ENCODE measurements at places on chromosomes 16 and 17.

- DNase-seq, result no peak
Measured at GRCh38 chr16:50263940-50264929, 2.1 kb upstream of the ADCY7 start.

DNA sequence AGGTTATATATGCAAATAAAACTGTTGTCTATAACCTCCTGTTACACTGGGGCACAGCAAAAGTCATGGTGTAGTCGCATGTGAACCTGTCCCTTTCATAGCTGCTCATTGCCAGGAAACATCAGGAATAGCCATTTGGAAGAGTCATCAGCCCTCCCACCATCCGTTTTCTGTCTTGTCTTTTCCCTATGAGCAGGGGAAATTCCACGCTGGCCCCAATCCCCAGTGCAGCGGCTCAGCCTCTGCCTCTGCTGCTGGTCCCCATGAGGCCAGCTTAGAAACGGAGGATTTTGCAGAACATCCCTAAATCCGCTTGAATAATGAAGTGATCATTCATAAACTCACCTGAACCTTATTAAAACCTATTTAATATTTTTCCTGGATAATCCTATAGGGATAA is 10.5 kb downstream of the MAPT start:
- DNase-seq, result no peak

GRCh38 chr16:14539156-14539555 is 90.9 kb downstream of the PARN start:
- no peak for DNase-seq

DNA sequence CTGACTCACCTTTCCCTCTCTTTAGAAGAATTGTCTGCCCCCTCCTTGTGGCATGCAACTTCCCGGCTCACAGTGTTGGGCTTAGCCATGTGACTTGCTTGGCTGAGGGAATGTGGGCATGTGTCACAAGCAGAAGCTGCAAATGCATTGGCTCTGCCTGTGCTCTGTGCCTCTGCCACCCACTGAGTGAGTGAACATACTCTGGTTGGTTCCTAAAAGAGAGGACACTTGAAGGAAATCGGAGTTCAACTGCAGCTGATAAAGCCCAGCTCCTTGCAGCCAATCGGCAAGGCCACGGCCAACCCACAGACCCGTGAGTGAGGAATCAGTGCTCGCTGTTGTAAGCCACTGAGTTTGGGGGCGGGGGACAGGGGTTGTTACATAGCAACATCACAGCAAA is 10.9 kb upstream of the GINS2 start:
- no peak for DNase-seq

GRCh38 chr16:50059669-50060068 is 6.1 kb upstream of the HEATR3 start:
- no peak for DNase-seq

GRCh38 chr17:17445925-17446665 is 30.7 kb upstream of the MED9 start:
- DNase-seq, result no peak

DNA sequence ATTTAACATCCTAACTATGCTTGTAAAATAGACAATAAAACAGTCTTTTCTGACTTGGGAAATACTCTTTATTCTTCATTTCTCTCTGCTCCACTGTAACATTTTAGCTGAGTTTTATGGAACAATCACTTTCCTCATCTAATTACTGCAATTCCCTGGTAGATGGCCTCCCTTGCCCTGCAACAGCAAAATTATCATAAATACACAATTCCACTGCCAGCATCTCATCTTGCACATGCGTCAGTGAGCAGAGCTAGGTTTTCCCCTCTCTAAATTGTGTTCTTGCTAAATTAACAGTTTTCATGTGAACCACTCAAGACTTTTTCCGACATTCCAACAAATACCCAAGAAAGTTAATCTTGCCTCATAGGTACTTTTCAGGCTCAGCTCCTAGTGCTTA is 920.9 kb upstream of the GOT2 start:
- DNase-seq, result no peak

DNA sequence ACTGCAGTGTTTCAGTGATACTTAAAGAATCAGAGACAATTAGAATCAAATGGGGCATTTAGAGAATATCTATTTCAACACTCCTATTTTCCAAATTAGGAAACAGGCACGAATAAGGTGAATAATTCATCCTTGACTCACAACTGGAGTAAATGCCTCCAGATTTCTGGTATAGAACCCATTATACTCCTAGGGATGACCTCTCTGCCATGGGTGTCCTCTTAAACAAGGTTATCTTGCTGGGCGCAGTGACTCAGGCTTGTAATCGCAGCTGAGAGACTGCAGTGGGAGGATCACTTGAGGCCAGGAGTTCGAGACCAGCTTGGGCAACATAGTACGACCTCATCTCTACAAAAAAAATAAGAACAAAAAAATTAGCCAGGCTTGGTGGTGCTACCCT is 139.8 kb upstream of the ELAC2 start:
- DNase-seq, result no peak

- DNase-seq, result no peak
Measured at GRCh38 chr16:1766231-1766630, 5.1 kb downstream of the NME3 start.

- no peak for DNase-seq
Measured at GRCh38 chr17:82849076-82849945, 9.5 kb upstream of the ZNF750 start.

DNA sequence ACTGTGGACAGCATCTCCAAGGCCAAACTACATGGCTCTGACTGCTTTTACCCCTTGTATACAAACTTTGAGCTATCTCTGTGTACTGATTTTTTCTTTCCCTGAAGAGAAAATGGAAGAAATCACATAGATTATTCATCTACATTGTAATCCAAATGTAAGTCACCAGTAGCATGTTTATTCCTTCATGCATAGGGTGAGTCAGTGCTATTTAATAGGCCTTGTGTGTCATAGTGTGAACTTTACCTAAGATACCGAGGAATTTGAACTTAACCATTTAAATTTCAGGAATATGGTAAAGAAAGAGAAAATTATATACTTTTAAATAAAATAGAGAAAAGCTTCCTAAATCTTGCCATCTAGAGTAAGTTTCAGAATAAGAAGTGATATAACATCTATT is 16.5 kb downstream of the PHKB start:
- no peak for DNase-seq

DNA sequence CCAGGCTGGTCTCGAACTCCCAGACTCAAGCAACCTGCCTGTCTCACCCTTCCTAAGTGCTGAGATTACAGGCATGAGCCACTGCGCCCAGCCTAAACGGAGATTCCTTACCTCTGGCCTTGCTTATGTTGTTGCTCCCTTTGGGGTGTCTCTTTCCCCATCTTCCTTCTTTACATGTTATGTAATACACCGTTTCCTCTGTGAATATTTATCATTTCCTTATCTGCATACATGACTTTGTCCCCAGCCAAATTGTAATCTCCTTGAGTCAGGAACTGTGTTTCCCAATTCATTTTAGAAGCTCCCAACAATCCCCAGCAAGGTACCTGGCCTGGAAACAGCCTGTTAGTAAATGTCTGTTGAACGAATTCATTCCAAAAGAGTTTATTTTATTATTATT is 15.7 kb downstream of the COPZ2 start:
- DNase-seq, result no peak

- no peak for DNase-seq
Measured at GRCh38 chr17:30586818-30587595, 109.8 kb downstream of the GOSR1 start.

- no peak for DNase-seq
Measured at GRCh38 chr17:51820252-51820651, 338.3 kb downstream of the CA10 start.

DNA sequence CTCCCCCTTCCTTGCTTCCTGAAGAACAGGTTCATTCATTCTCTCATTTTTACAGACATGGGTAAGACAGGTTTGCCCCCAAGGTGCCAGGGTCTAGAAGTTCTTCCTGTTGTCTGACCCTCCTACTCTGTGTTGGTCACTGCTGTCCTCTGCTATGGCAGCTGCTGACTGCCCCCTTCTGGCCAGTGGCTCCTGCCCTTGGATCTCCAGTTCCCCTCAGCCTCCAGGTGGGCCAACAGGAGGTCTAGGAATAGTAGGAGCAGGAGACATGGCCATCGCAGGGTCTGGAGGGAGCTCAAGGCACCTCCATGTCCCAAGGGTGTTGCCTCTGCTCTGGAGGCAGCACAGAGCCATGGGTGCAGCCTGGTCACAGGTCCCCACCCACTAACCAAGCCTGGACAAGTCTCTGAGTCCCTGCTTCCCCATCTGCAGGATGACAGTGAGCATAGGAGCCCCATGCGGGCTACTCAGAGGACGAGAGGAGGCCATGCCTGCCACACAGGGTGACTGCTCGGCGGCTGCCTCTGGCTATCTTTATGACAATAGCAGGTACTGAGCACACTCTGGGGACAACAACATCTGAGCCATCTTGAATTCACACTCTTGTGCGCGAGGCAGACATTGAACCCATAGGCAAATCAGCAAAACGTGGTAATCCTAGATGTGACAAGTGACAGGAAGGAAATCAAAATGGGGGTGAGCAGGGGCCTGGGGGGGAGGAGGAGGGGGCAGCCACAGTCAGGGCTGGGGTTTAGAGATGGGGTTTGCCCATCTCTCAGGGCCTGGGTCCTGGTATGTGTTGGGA is 27.0 kb upstream of the NXPH3 start:
- no peak for DNase-seq

GRCh38 chr17:29155227-29155965 is 24.8 kb downstream of the MYO18A start:
- no peak for DNase-seq

DNA sequence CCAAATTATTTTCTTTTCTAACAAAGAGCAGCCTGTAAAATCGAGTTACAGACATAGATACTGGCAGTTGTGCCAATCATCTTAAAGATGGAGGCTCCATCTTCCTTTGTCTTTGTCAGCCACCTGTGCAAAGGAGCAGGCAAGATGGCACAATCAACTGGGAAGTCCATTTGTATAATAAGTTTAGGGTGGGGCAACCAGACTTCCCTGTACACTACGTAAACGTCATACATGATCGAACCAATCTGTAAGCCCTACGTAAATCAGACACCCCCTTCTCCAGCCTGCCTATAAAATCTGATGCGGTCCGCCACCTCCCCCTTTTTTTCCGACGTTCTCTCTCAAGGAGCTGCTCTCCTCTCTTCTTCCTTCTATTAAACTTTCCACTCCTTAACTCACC is 31.4 kb upstream of the MEAK7 start:
- no peak for DNase-seq

DNA sequence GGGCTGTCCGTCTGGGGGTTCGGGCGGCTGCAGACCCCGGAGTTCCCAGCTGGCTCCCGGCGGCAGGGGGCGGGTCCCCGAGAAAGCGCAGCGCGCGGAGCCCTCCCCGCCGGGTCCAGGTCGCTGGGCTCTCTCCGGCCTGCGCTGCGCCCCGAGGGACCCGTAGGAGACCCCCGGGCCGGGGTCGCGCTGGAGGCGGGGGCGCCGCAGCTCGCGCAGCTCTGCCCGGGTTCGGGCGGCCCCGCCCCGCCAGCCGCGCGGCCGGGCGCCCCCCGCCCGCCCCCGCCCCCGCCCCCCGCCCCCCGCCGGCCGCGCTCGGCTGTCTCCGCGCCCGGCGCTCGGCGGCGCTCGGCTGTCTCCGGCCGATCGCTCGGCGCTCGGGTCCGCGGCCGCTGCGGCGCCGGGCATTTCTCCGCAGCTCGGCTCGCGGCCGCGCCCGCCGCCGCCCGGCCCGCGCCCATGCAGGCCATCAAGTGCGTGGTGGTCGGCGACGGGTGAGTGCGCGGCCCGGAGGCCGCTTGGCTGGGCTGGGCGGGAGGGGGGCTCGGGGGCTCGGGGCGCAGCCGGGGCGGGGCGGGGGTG is at the start of gene RAC3:
Gene RAC3 (plus strand): TSS at position 376 of the 582 bp plus-strand sequence. CDS start 84 bp downstream, at position 460.
- no peak for DNase-seq

DNA sequence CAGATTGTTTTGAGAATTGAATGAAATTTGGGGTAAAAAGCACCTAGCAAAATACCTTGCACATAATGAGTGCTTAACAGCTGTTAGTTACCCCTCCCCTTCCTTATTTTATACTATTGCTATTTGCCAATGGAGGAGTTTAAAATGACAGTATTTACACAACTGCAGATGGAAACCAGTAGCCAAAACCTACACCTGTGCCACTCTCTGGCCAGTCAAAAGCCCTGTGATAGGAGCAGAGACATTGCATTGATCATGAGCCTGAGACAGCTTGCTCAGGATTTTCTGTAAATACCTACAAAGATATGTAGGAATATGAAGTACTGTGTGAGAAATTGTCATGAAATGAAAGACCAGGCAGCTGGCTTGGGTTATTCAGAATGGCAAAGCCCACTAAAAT is 115.3 kb upstream of the HLF start:
- DNase-seq, result no peak

- DNase-seq, result no peak
Measured at GRCh38 chr17:40260528-40260927, 27.2 kb upstream of the CDC6 start.

GRCh38 chr17:57518587-57519581 is 226.2 kb downstream of the CCDC182 start:
- DNase-seq, result no peak

DNA sequence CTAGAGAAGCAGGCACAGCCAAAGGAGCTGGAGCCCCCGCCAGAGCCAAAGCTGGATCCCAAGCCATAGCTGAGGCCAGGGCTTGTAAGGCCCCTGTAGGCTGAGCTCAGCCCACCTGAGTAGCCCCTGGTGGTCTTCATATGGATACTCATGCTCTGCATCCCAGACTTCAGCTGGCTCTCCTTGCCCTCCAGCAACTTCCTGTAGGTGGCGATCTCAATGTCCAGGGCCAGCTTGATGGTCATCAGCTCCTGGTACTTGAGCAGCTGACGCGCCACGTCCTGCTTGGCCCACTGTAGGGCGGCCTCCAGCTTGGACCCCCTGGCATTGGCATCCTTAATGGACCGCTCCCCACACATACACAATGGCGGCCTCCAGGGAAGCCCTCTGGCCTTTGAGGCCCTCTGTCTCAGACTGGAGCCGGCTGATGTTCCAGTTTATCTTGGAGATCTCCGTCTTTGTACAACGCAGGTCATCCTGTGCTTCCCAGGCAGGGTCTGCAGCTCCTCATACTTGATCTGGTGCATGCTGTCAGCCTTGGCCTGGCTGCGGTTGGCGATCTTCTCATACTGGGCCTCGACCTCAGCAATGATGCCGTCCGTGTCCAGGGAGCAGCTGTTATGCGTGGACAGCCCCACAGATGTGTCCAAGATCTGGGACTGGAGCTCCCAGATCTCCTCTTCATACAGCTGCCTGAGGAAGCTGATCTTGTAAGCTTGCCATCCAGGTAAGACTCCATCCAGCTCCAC is 28.9 kb downstream of the IKZF3 start:
- no peak for DNase-seq

- no peak for DNase-seq
Measured at GRCh38 chr17:13365331-13365730, 236.4 kb downstream of the HS3ST3A1 start.

GRCh38 chr17:74491626-74492025 is 25.2 kb downstream of the CD300A start:
- no peak for DNase-seq

DNA sequence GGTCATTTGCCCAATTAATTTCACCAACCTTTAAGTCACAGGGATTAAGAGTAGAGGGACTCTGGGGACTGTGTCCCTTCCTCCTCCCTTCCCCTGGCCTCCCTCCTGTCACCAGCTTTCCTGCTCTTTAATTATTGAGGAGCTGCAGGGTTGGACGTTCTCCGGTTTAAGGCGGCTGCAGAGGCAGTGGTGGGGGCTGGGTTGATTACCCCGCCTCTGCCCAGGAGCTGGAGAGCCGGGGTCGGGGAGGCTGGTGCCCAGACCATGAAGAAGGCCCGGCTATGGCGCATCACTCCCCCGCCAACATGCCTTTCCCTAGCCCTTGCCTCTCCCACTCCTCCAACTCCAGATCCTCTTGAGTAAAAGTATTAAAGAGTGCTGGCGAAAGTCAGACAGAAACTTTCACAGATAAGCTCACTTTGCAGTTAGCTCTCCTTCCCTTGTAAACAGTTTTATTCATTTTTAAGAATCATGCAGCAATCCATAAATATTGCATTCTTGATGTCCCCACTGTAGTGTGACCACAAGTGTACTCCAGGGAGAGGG is 1.1 kb upstream of the FOXJ1 start:
- no peak for DNase-seq
